ENCODE measurements at places on chromosomes 5 and 9.

DNA sequence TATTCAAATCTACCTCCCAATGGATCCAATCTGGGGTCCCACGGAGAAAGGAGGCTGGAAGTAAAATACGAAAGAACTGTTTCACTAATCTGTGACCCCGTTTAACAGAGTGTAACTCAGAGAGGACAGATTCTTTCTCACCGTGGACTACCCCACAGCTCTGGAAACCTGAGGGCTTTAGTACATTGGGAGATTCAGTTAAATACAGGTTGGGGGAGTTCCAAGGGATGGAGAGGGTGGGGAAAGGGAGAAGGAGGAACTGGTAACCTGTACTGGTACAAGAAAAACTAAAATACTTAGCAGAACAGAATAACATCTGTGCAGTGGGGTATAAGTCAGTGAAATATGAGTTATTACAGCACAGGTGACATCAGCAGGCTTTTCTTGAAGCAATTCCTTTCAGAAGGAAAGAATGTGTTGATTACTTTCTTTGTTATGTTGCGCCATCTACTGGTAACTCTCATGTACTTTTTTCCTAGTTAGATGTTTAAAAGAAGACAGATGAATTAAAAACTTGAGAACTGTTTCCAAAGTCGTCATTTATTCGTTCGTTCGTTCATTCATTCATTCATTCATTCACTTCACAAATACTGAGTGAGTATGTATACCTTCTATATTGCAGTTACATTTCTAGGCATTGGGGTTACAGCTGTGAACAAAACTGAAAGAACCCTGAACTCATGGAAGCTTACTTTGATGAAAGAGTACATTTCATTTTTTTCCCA is 30.0 kb upstream of the STOM start:
- DNase-seq, result no peak

GRCh38 chr5:65871182-65871581 is 55.2 kb upstream of the ERBIN start:
- no peak for DNase-seq

- DNase-seq, result no peak
Observed at GRCh38 chr9:136021872-136022681, 60.9 kb upstream of the UBAC1 start.

DNA sequence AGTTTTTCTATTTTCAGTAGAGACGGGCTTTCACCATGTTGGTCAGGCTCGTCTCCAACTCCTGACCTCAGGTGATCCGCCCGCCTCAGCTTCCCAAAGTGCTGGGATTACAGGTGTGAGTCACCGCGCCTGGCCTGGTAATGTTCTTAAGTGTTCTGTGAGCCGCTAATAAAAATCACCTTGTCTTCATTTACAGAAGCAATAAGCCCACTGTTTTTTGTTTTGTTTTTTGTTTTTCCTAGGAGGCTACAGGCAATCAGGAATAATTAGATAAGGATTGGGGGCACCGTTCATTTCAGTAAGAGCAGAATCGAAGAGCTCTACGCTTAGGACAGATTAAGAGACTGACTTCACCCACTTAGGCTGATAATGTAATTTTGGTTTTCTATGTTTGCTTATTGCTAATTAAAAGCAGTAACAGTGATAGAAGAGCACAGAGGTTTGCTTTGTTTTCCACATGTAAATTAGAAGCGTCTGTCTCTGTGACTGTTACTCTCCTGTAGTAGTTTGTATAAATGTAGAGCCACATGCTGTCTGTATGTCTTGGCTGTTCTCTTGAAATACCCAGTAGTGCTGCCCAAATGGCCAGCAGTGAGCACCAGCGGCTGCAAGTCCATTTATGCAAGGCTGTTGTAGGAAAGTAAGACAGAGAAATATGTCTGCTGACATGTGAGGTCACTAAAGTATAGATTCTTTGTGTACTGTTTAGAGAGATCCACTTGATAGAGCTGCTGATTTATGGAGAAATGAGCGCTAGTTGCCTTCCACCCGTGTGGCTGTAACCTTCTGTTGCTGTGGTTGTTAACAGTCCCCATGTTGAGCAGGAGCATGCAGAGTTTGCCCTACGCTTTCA is 30.5 kb downstream of the TRIO start:
- DNase-seq, result no peak

- DNase-seq, result no peak
Observed at GRCh38 chr9:120924698-120925534, 1.7 kb downstream of the TRAF1 start.

- peak; percentile 35 for DNase-seq
Observed at GRCh38 chr5:38845526-38846378, at the start of gene OSMR. OSMR (plus strand) TSS chr5:38846012; CDS start chr5:38869045, 23,033 bp downstream.

- DNase-seq, result no peak
Observed at GRCh38 chr9:16282216-16282615, 588.3 kb downstream of the BNC2 start.

DNA sequence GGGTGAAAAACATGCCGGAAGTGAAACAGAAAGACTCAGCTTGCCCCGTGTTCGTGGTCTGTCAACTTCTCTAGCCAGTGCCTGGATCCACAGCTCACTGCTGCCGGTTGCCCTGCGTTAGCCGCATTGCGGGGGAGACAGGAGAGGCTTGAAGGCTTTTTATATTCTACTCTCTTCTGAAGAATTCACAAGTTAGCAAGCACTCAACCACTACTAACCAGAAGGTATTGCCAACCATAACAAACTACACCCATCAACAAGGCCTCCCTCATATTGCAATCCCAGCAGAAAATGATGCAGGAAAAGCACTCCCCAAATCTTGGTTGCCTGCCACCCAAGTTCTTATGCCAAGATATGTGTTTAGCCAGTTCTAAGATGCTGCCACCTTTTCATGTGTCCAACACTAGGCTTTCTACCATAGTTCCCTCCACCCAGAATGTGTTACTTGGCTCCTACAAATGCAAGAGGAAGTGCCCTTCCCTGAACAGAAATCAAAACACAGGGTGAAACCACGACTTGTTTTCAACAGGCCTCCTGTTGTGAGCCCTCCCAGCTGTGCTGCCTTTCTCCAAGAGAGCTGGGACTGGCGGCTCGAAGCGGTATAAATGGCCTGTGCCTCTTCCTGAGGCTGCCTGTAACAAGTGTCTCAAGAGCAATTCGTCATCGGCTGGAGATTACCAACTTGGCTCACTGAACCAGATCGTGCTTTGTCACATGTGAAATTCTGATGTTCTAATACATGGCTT is 129.0 kb downstream of the SNX18 start:
- peak; percentile 43 for DNase-seq

DNA sequence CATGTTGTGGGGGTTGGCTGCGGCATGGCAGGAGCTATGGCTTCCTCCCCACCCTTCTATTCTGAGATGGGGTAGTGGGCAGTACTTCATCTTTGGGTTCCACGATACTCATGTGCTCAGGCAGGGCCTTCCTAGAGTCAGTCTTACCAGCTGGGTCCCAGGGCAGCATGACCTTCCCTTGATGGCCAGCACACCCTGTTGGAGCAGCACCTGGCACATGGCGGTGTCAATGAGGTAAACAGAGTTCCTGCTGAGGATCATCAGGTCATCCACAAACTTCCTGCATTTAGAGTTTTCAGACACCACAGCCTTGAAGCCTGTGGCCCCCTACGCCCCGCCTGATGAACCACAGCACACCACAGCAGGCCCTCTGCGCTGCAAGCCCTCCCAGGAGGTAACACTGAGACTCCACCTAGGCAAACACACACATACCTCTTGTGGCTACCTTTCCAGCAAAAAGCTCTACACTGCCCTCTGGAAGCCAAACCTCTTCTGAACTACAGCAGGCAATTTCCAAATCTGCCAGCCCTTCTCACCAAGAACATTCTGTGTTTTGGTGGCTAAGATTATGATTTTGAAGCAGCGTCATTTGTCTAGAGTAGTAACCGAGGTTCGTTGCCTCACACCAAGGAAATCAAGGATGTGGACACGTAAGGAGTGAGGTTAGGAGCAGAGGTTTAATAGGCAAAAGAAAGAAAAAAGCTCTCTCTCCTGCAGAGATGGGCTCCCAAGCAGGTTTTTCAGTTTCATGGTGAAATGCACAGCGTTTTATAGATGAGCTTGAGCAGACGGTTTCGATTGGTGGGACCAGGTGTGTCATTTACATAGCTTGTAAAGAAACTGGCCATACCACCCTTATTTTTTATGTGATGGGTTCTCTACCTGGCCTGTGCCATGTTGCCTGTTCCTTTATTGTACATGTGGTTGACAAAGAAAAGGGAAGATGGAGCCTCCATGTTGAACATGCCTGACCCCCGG is 20.3 kb upstream of the TMEM174 start:
- DNase-seq, result no peak

- no peak for DNase-seq
Observed at GRCh38 chr9:33778700-33779351, 16.5 kb upstream of the PRSS3 start.

DNA sequence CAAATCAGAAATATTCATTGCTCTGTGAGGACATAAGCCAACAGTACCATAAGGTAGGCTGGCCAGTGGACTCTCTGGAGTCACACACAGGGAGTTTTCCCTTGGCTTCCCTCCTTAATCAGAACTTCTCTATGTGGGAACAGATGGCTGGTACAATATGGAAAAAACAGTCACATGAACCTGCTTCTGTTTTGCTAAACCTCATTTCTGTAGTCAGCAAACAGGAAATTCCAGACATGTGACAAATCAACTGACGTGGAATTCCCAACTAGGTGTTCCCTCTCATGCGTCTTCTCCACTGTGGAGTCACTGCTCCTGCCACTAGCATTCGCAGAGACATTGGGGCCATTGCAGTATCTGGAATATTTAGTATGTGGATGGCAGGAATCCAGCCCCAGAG is 617.6 kb downstream of the KIF4B start:
- no peak for DNase-seq

DNA sequence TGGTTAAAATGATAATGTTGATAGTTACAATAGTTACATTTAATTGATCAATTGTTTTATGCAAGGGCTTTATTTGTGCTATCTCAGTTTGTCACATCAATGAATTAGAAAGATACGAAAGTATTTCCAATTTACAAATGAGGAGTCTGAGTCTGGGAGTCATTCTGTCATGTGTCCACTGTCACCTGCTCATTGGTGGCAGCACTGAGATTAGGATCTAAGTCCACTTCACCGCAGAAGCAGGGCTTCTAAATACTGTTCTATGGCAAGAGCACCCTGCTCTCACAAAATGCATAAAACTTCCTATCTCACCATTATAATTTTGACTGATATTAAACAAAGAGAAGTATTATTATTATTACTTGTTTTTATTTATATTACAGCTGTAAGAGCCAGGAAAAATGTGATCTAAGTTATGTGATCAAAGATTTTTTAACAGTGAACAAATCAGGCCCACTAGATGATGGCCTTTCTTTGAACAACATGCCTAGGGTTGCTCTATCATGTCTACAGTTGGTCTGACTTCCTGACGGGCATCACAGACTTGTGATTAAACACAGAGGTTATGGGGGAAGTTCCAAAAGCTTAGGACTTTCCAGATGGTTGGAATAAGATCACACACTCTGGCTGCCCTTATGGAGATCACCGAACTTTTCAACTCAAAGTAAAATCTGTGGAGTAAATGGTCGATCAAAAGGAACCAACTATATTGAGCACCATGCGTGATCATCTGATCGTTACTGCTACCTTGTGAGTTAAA is 15.1 kb downstream of the TLR4 start:
- no peak for DNase-seq

- DNase-seq, result no peak
Observed at GRCh38 chr9:82495884-82496777, 507.6 kb downstream of the SPATA31D1 start.

All from esophagus squamous epithelium (tissue), 5 donors.